ENCODE measurements at places on chromosomes 6 and 20.

DNA sequence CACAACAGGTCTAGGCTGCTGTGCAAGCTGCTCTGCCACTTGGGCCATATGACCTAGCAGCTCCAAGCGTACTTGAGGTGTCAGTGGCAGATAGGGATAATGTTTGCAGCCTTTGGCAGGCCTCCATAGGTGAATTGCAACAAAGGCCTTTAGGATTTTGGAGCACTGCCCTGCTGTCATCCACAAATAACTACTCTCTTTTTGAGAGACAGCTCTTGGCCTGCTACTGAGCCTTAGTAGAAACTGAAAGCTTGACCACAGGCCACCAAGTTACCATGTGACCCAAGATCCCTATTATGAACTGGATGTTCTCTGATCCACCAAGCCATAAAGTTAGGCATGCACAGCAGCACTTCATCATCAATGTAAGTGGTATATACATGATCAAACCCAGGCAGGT lies 29.9 kb downstream of the FBXO30 start:
- DNase-seq = no peak

DNA sequence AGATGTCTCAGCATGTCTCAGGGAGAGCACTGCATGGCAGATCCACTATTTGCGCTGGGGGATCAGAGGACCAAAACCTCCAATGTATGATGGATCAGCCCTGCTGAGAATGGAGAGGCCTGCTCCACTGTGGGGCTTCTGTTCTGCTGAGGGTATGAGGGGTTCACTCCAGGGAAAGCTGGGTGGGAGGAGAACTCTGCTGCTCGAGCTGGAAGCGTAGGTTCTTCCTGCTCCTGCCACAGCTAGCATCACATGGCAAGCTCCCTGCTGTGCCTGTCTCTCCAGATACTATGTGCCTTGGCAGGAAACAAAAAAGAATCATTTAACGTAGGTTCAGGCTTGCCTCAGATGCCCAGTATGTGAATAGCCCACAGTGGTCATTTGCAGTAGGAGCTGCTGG lies 105.8 kb downstream of the EPM2A start:
- DNase-seq = no peak

- no peak for DNase-seq
These were observed 14.8 kb downstream of the CYP24A1 start for GRCh38 chr20:54158856-54159418.

- DNase-seq = peak; percentile 49
These were observed 417 bp downstream of the NFATC2 start for GRCh38 chr20:51542033-51542570.

DNA sequence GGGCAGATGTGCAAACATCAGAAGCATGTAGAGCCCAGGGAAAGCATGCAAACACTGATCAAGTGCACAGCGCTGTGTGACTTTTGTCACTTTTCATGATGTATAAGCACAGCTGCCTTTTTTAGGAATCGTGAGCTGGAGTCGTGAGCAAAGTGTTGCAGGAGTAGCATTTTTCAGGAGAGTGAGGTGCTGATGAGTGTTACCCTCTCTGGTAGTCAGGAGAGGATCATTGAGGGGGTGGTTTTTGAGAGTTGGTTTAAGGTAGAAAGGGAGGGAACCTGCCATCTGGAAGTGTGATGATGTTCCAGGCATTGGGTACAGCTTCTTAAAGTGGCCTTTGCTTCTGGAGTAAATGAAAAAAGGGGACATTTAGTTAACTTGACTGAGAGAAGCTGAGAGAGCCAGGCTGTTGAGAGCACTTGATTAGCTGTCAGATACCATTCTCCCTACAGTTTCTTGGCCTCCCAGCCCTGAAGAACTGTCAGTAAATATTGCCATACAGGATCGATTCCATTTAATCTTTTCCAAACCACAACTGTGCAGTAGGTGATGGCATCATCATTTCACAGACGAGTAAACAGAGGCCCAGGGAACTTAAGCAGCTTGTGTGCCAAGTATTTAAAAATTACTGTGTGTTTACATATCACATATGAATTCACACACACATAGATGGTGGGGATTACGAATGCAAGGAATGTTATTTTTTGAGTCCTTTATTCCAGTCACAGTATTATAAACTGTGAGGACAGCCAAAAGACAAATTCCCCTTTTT lies 28.9 kb downstream of the TPD52L1 start:
- DNase-seq = no peak

DNA sequence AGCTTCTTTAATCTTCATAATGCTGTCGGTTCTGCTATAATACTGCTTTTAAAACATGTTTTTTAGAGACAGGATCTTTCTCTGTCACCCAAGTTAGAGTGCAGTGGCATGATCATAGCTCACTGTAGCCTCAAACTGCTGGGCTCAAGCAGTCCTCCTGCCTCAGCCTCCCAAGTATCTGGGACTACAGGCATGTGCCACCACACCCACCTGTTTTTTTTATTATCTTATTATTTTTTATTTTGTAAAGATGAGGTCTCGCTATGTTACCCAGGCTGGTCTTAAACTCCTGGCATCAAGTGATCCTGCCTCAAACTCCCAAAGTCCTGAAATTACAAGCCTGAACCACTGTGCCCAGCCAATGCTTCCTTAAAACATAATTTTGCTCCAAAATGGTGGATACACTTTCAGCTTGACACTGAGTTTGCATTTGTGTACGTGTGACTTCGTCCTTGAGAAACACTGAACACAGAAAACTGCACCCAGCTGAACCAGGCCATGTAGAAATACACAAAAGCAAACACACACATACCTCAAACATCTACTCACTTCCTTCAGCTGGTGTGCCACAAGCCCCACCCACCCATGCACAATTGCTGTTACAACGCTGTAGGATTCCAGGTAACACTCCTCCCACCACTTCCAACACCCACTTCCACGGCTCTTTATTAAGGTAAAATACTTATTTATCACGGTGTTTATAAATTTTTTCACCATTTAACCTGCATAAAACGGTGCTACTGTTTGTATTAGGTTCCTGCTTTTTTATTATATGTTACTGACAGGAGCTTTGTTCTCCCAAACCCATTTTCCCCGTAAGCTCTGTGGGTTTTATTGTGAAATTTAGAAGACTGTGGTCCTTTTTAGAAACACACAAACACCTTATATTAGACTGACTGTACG lies 109.1 kb downstream of the TSHZ2 start:
- no peak for DNase-seq

DNA sequence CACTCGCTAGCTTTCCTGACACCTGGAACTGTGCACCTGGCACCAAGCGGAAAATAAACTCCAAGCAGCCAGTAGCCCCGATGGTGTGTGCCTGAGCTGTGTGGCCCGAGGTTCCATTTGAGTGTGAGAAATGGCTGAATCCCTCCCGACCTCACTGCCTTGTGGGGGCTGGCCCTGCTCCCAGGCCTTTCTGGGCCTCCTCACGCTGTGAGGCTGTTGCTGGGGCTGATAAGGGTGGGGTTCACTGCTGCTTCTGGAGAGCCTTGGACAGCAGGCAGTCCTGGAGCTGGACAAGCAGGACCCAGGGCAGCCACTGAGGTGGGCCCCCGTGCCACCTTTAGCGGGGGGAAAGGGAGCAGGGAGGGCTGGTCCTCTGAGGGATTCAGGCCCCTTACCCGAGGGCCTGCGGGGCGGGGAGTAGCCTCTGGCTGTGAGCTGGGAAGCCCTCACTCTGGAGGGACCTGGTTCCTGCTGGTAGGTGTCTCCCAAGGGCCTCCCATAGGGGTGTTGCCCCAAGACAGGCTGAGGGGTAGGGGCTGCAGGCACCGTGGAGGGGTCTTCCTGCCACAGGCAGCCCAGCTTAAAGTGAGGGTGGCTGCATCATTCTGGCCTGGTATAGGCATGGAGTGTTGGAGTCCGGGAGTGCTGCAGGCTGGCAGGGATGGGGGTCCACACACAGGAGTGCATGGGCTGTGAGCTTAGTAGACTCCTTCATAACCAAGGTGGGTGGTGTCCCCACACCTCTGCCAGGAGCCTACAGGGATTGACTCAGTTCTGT lies 1.7 kb downstream of the PPDPF start:
- no peak for DNase-seq

DNA sequence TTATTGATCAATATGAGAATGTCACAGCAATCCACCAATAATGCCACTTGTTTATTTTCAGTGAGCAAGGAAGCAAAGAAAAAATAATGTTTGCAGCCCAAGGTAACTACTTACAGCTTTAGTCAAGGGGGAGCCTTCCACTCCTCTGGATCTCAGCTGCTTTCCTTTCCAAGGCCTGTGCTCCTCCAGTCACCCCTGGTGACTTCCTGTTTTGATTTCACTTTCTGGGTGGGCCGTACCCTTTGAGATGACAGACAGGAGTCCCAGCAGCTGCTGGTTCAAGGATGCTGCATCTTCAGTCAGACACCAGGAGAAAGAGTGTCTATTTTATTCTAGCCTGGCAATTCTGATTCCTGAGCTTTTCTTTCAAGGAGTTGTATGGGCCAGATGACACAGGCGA lies 5.6 kb upstream of the VNN2 start:
- no peak for DNase-seq

DNA sequence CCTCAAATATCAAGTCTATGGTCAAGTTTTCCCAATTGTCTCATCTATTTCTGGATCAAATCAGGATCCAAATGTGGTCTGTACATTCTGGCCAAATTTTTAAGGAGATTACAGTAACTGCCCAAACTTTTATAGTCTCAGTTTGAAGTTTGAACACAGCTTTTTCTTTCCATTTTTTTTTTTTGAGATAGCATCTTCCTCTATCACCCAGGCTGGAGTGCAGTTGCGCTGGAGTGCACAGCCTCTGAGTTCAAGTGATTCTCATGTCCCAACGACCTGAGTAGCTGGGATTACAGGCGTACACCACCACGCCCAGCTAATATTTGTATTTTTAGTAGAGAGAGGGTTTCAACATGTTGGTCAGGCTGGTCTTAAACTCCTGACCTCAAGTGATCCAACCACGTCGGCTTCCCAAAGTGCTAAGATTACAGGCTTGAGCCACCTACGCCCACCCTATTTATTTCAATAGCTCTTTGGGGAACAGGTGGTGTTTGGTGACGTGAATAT lies 84.9 kb upstream of the CARMIL1 start:
- DNase-seq = no peak

GRCh38 chr6:30044630-30045029 lies 16.4 kb upstream of the POLR1H start:
- DNase-seq = no peak

DNA sequence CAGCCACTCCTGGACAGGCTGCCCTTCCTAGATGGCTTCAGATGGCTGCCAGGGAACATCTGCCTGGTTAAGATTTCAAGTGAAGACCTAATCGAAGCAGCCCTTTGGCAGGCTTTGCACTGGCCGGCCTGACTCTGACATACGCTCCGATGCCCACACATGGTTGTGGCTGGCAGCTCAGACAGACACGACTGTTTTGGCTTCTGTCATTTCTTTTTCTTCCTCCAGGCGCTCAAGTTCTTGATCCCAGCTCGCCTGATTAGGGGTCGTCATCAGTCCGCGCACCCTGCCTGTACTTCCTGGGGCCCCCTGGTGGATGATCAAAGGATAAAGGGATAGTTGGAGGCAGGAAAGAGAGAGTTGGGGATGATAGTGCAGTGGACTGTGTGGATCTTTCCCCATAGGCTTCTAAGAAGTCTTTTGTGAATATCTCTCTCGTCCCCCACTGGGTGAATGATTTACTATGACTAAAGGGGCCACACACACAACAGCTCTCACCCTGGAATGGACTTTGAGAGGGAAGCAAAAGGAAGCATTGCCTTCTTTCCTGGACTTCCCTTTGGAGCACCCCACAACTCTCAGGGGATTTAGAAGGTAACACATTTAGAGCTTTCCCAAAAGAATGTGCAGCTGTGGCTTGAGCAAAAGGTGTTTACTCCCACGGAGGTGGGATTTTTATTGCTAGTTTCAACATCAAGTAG lies 21.4 kb upstream of the TRAM2 start:
- no peak for DNase-seq

GRCh38 chr6:44133003-44133931 lies 5.9 kb downstream of the TMEM63B start:
- DNase-seq = no peak

DNA sequence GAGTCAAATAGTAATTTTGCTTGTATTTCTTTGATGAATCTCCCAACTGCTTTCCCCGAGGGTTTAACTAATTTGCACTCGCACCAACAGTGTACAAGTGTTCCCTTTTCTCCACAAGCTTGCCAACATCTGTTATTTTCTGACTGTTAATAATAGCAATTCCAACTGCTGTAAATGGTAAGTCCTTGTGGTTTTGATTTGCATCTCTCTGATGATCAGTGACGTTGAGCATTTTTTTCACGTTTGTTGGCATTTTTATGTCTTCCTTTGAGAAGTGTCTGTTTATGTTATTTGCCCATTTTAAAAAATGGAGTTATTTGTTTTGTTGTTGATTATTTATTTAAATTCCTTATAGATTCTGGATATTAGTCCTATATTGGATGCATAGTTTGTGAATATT lies 399.8 kb upstream of the MAN1A1 start:
- no peak for DNase-seq

GRCh38 chr20:57432862-57433491 lies 41.8 kb downstream of the RBM38 start:
- DNase-seq = peak; percentile 27

- DNase-seq = no peak
These were observed 159.0 kb downstream of the GMDS start for GRCh38 chr6:2086326-2086965.

- DNase-seq = no peak
These were observed 32.4 kb upstream of the RPP40 start for GRCh38 chr6:5036269-5036668.

GRCh38 chr6:135540207-135540840 lies 42.8 kb upstream of the AHI1 start:
- DNase-seq = no peak

GRCh38 chr6:168938546-168938945 lies 315.1 kb downstream of the THBS2 start:
- no peak for DNase-seq

DNA sequence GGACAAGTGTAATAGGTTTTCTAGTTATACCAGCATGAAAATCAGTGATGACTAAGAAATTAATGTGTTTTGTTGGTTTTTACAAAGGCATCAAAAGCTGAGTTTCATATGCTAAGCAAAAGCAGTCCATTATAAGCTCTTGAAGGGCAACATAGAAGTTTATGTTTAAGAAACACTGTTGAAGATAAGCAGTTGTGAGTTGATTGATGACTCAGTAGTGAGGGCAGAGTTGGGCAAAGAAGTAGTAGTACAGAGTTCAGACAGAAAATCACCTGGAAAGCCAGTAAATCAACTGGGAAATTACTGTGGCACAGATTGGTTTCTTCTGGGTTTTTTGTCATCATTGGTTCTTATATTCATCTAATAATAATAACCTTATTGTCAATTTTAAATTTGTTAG lies 78.0 kb upstream of the SMIM8 start:
- no peak for DNase-seq

- DNase-seq = no peak
These were observed 6.5 kb downstream of the MDGA1 start for GRCh38 chr6:37690964-37691735.

DNA sequence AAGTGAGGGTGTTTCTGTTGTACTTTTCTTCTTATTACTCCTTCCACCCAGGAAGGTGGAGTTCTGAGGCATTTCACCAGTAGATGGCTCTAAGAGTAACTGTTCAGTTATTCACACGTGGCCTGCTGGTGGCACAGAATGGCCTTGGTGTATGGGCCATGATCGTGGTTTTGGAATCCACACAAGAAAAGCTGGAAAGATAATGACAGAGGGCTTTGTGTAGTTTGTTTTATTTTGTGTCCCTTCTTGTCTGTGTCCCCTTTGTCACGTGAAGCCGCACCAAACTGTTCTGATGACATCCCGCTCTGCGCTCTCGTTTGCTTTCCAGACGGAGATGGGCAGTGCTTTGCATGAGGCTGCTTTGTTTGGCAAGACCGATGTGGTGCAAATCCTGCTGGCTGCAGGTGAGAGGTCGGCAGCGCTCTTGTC lies 93.4 kb downstream of the ANKS1A start:
- no peak for DNase-seq

Data from activated T-helper 9 cell treated with anti-CD3 and anti-CD28 coated beads, Interleukin-2, amount 50 U/mL, for 16 hours (primary cell).